ENCODE measurements at places on chromosomes 4 and X.

GRCh38 chr4:109434007-109434971 lies 674 bp downstream of the SEC24B start:
- DNase-seq: no peak

- DNase-seq: no peak
These were observed 427.5 kb downstream of the RPA4 start for GRCh38 chrX:97311066-97311778.

DNA sequence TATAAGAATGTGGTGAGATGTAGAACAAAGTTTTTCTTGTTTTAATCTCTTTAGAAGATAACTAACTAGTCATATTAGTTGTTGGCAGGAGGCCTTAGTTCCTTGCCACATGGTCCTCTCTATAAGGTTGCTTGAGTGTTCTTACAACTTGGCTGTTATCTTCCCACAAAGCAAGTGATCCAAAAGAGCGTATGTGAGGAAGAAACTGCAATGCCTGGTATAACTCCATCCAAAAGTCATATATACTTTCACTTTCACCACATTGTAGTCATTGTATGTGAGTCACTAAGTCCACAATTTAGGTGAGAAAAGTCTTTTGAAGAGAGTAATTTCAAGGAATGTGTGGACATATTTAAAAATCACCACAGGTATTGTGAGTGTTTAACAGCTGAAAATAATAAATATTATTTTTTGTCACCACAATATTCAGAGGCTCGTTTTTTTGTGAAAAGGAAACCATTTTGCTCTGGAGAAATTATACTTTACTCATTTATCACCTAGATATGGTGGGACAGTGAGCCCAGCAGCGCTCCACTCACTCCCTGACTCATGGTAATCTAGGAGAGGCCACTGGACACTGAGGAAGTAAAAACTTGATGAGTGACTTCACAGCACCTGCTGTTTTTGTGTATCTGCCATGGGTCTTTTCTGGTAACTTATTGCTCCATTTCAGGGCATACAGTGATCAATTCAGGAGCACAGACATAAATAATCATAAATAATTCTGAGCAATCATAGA lies 369.4 kb upstream of the NDST3 start:
- DNase-seq: no peak

GRCh38 chr4:186724058-186724863 lies 605 bp upstream of the FAT1 start:
- no peak for DNase-seq

- no peak for DNase-seq
These were observed 35.7 kb downstream of the FANCB start for GRCh38 chrX:14837155-14837554.

GRCh38 chrX:115531818-115532403 lies 29.1 kb upstream of the PLS3 start:
- no peak for DNase-seq

GRCh38 chr4:77538144-77538543 lies 67.5 kb upstream of the CXCL13 start:
- DNase-seq: no peak

GRCh38 chr4:20839957-20840356 lies 139.7 kb downstream of the PACRGL start:
- no peak for DNase-seq

DNA sequence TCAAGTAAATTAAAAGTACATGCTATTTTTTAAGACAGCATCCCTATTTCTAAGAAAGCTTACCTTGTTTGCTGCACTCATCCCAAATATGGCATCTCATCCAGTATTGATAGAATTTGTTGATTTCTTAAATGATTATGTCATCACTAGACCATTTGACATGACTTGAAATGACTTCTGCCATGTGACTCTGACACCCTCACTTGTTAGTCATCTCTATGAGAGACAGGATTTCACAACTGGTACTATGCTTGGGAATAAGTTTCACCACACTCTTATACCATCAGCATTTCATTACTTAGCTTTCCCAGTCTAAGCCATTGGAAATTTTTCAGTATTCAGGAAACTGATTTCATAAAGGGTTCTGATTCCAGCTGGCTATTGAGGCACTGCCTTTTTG lies 55.3 kb downstream of the TMPRSS11F start:
- DNase-seq: no peak

GRCh38 chr4:179007755-179008154 lies 1565.5 kb upstream of the AGA start:
- no peak for DNase-seq

- no peak for DNase-seq
These were observed 316.8 kb upstream of the ZCCHC13 start for GRCh38 chrX:73987166-73987565.

- DNase-seq: no peak
These were observed 206.4 kb upstream of the PACRGL start for GRCh38 chr4:20493761-20494353.

- peak; percentile 28 for DNase-seq
These were observed 130.2 kb downstream of the CHRDL1 start for GRCh38 chrX:110665223-110666002.

GRCh38 chr4:742742-743311 lies 37.2 kb downstream of the PCGF3 start:
- peak; percentile 60 for DNase-seq

DNA sequence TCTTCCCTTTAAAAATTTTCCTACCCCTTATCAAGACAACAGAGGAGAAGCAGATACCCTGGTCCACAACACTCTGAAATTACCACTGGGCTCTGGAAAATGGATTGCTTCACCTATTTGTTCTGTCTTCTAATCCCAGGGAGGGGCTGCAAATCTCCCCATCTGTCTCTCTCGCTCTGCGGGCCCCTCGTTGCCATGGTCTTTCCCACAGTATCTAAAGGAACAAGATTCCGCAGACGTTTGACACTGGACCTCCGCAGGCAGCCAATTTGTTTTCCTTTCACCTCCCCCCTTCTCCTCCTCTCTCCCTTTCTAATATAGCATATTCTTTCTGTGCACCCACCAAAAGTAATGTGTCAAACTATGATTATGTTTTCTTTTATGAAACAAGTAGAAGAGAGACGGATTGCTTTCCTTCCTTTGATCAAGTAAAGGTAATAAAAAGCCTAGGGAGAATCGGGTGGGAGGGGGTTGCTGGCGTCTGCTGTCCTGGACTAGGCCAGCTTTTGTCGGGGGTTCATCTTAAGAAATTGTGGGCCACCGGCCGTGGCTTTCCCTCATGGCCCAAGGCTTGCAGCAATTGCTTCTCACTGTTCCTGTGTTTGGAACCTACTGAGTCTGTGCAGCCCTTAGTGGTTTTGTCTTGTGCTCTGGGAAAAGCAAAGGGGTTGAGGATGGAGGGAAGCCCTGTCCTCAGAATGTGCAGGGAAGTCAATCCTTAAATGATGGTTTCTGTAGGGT lies 81.0 kb downstream of the MGST2 start:
- no peak for DNase-seq

GRCh38 chrX:39204945-39205344 lies 403.7 kb downstream of the MID1IP1 start:
- no peak for DNase-seq

- DNase-seq: no peak
These were observed 43.3 kb upstream of the PDGFC start for GRCh38 chr4:157014621-157015591.

DNA sequence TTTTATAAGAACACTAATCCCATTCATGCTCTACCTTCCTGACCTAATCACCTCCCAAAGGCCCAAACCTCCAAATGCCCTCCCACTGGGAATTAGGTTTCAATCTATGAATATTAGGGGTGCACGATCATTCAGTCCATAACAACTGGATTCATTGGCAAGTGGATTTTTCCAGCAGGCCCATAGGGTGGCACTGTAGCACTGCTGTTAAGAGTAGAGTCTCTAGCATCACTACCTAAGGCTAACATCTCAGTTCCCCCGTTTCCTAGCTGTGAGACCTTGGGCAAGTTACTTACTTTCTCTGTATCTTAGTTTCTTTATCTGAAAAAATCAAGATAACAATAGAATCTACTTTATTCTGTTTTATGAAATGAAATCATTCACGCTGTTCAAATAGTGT lies 315.8 kb downstream of the STIM2 start:
- DNase-seq: no peak

GRCh38 chr4:141511055-141511454 lies 125.3 kb upstream of the IL15 start:
- DNase-seq: no peak

GRCh38 chr4:7325541-7325940 lies 109.2 kb downstream of the PSAPL1 start:
- DNase-seq: no peak

DNA sequence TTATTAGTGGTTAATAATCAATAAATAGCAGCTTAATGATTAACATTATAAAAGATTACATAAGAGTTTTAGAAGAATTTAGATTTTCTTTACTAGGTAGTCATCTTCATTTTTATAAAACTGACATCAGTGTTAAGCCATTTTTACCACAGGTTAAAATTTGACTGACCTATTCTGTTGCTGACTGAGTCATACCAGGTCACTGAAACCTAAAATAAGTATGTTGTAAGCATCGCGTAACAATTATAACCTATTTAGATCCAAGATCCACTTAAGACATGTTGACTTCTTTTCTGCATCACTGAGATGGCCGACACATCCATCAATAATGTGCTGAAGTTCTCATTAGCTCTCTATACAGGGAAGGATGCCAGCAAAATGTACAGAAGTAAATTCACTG lies 36.7 kb downstream of the ARX start:
- DNase-seq: no peak

GRCh38 chrX:113793563-113793962 lies 790.3 kb upstream of the HTR2C start:
- DNase-seq: no peak

GRCh38 chr4:76752861-76753501 lies 145.0 kb downstream of the SOWAHB start:
- DNase-seq: no peak

- no peak for DNase-seq
These were observed 95.7 kb downstream of the PWWP3B start for GRCh38 chrX:106263817-106264216.

DNA sequence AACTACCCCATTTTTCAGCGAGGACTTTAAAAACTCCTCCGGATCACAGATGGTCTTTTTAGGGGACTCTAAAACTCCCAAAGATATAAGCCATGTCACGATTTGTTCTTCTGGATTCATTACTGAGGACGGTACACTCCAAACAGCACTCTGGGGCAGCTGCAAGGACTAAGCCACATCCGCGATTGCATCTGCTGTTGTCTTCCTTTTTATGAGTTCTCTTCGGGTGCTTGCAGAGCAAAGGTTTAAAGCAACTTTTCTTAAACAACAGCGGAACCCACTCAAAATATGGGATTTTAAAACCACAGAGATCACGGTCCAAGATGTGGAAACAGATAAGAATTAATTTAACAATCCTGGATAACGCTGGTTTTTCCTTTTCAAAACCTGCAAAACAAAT lies at the start of gene ARHGEF6:
TSS of gene ARHGEF6 (minus strand) at position 170 of the 400 bp plus-strand sequence. CDS start at position 120, 50 bp downstream.
- DNase-seq: no peak

GRCh38 chr4:130257271-130257670 lies 1161.3 kb downstream of the C4orf33 start:
- no peak for DNase-seq

- DNase-seq: no peak
These were observed 1.8 kb downstream of the ZIC3 start for GRCh38 chrX:137567682-137568232.

GRCh38 chr4:36244257-36245082 lies at the start of gene ARAP2:
Gene ARAP2, minus strand, starts transcription at chr4:36244514. Its CDS starts 15,028 bp downstream, at chr4:36229486.
- peak; percentile 54 for DNase-seq
